Endothelial cell (in vitro differentiated cells): ENCODE measurements at places on chromosomes 6 and 20. TPM values are rescaled to one million over a fixed set of nuclear protein-coding genes. Genes with fewer than 3 reads are reported as not detected.

DNA sequence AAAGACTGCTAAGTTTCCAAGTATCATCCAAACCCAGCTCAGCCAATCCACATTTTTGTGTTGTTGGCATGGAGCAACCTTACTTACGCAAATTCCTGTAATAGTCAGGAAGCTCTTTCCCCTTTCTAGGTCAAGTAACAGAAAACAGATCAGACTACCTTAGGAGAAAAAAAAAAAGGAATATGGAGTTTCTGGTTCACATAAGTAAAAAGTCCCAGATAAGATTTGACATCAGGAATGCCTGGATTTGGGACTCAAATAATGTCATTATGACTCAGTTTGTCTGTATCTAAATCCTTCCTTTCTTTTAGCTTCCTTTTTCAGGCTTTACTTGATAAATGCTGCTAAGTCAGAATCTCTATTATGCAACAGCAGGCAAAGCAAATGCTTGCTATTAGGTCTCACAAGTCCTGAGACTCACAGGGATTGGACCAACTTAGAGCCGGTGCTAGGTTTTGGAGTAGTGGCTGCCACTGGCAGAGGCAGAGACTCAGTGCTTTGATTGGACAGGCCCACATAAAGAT, 44.5 kb downstream of the NCOA7 start:
- peaks cover 57% of the 10 kb centered on the region for H3K4me1 ChIP-seq
- H3K36me3 ChIP-seq, result peaks cover 4% of the 10 kb centered on the region
- no peak for DNase-seq
- peak overlapping the region; percentile 72 for H3K27ac ChIP-seq

DNA sequence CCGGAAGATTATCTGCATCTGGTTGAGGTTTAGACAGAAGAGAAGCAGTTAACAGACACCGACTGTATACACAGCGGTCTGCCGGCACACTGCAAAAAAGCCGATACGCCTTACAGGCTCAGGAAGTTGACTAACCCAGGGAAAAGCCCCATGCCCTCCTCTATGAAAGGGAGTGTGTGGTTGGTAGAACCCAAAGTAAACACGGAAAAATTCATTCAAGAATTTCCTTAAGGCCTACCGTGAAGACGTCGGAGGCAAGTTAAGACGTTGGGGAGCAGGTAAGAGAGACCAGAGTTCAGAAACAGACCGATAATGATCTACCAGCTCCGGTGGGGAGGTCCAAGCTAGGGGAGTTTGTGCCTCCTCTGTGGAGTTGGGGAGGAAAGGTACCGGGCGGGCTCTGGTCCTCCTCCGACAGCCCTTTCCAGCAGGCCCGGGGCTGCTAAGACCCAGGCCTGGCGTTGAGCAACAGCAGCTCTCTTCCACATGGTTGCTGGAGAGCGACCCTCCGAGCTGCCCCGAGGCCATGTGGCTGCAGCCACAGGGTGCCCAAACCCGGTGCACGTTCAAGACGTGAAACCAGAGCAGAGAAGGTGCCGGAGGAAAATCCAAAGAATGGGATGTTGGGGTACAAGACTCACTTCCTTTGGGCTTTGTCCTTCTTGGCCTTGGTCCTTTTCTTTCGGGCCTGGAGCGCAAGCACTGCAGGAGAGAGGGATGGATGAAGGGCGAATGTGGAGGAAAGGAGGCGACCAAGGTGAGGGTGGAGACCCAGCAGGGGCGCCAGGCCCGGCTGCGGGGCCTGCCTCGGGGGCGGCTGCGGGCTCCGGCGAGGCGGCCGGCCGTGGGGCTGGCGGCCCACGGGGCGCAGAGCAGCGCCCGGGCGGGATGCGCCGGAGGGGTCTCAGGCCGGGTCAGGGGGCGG, 809 bp downstream of the SRPK1 start:
- H3K4me1 ChIP-seq, result peaks cover 22% of the 10 kb centered on the region
- peaks cover 6% of the 10 kb centered on the region for H3K27me3 ChIP-seq
- H3K27ac ChIP-seq, result peak overlapping the region; percentile 82
- peak; percentile 51 for DNase-seq
- peak overlapping the region; percentile 98 for H3K4me3 ChIP-seq

DNA sequence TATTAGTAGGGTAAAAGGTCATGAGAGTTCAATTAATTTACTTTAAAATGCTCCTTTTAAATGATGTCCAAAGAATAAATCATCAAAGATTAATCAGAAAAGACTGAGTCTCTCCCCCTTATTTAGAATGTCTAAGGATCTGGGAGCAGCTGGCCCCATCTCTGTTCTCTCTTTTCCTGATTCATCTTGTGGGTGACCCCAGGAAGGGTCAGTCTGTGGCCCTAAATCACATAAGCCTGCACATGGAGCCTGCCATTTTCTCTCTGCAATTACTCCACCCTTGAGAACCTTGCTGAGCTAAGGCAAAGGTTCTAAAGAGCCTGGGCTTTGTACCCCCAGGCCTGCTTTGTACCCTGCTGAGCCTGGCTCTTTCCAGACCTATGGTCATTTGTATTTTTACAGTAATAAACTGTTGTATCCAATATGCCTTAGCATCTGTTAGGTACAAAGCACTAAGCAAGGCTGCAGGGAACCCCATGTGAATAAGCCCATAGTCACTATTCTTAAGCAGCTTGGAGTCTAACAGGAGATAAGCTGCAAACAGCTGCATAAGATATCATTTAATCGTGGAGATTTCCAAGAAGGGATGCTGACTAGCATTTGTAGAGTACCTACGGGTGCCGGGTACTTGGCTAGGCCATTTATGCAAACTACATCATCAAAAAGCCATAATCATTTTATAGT, 431.0 kb upstream of the MARCKS start:
- H3K4me1 ChIP-seq, result peaks cover 2% of the 10 kb centered on the region
- H3K4me3 ChIP-seq, result no peak overlapping the region
- no peak overlapping the region for H3K27ac ChIP-seq
- no peaks in the 10 kb centered on the region for H3K36me3 ChIP-seq

DNA sequence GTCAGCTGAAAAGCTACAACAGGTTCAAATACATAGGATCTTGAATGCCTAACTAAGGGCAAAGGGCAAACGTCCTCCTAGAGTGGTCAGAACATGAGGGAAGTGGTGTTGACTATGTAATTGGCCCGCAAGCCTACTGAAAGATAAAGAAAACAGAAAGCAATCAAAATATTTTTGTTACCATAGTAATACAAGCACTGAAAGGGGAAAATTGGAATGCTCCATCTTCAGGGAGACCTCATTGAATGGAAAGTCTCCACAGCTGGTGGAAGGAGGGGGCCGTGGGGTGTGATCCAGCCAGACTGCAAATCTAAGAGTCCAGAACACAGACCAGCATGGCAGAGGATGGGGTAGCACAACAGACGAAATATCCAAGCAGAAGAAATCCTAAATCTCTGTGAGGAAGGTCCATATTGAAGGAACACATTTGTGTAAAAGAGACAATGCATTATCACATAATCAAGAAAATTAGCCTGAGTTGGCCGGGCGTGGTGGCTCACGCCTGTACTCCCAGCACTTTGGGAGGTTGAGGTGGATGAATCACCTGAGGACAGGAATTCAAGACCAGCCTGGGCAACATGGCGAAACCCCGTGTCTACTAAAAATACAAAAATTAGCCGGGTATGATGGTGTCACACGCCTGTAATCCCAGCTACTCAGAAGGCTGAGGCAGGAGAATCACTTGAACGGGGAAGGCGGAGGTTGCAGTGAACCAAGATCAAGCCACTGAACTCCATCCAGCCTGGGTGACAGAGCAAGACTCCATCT, 39.5 kb downstream of the MTFR2 start:
- H3K4me3 ChIP-seq, result no peak overlapping the region
- peaks cover 2% of the 10 kb centered on the region for H3K27me3 ChIP-seq
- no peak overlapping the region for H3K27ac ChIP-seq
- DNase-seq, result no peak
- no peaks in the 10 kb centered on the region for H3K36me3 ChIP-seq
- H3K4me1 ChIP-seq, result no peaks in the 10 kb centered on the region

DNA sequence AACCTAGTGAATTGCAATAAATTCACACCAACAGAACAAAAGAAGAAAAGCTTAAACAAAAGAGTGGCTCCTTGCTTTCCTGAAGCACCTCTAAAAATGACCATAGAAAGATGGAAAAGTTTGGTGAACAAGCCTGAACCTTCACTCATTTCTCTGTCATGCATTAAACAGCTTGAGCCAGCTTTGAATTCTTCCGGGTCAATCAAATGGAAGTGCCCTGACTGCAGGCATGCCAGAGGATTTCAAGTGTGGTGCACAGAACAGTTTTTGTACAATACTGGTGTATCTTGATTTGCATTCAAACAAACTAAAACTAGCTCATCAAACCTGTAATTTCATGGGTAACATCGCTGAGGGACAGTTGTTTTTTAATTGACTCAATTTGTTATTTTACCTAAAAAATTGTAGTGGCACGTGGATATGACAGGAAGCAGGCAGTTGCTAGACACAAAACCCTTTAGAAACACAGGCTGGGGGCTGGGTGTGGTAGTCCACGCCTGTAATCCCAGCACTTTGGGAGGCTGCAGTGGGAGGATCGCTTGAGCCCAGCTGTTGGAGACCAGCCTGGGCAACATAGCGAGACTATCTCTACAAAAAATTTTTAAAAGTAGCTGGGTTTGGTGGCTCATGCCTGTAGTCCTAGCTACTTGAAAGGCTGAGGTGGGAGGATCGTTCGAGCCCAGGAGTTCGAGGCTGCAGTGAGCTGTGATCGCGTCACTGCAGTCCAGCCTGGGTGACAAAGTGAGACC, 9.1 kb downstream of the CASS4 start:
- H3K36me3 ChIP-seq, result no peaks in the 10 kb centered on the region
- H3K27me3 ChIP-seq, result peaks cover 4% of the 10 kb centered on the region
- no peak overlapping the region for H3K4me3 ChIP-seq
- H3K4me1 ChIP-seq, result peaks cover 39% of the 10 kb centered on the region
- H3K27ac ChIP-seq, result no peak overlapping the region
- DNase-seq, result no peak

- H3K4me1 ChIP-seq, result no peaks in the 10 kb centered on the region
- H3K27me3 ChIP-seq, result peaks cover 4% of the 10 kb centered on the region
- no peak overlapping the region for H3K4me3 ChIP-seq
- no peaks in the 10 kb centered on the region for H3K36me3 ChIP-seq
- no peak overlapping the region for H3K27ac ChIP-seq
Observed at GRCh38 chr6:161673026-161673425, 399.2 kb upstream of the AGPAT4 start.

DNA sequence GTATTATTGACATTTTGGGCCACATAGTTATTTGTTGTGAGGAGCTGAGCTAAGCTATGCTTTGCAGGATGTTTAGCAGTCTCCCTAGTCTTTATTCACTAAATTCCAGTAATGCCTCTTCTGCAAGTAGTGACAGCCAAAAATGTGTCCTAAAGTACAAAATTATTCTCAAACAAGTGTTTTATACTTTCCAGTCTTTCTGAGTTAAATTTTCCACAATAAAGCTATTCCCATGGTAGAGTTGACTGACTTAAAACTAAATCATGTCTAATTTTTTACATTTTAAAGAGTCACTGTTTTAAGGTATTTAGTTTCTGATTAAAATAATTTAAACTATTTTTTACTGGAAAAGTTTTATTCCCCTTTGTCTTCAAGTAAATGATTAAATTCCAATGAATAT, 717.8 kb upstream of the HS3ST5 start:
- no peak for DNase-seq
- no peak overlapping the region for H3K4me3 ChIP-seq
- H3K27me3 ChIP-seq, result no peaks in the 10 kb centered on the region
- no peaks in the 10 kb centered on the region for H3K36me3 ChIP-seq

DNA sequence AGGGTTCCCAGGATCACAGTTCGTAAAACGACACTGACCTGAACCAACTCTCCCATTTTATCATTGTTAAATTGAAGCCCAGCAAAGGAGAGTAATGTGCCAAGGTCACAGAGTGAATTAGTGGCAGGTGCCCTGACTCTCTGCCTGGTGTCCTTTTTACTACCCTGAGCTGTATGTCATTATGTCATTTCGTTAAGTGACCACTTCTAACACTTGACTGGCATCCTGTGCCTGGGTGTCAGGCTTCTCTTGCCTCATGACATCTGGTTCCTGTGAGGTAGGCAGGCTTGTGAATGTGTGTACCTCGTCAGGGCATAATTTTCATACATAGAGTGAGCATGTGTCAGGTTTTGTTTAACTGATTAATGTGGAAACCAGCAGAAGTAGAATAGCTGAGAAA, 48.6 kb downstream of the RALY start:
- peaks cover 8% of the 10 kb centered on the region for H3K4me1 ChIP-seq
- no peak overlapping the region for H3K4me3 ChIP-seq
- H3K27ac ChIP-seq, result no peak overlapping the region

GRCh38 chr6:36501686-36502085, 45.6 kb downstream of the STK38 start:
- H3K27ac ChIP-seq, result no peak overlapping the region
- H3K27me3 ChIP-seq, result peaks cover 2% of the 10 kb centered on the region
- H3K4me1 ChIP-seq, result peaks cover 9% of the 10 kb centered on the region

DNA sequence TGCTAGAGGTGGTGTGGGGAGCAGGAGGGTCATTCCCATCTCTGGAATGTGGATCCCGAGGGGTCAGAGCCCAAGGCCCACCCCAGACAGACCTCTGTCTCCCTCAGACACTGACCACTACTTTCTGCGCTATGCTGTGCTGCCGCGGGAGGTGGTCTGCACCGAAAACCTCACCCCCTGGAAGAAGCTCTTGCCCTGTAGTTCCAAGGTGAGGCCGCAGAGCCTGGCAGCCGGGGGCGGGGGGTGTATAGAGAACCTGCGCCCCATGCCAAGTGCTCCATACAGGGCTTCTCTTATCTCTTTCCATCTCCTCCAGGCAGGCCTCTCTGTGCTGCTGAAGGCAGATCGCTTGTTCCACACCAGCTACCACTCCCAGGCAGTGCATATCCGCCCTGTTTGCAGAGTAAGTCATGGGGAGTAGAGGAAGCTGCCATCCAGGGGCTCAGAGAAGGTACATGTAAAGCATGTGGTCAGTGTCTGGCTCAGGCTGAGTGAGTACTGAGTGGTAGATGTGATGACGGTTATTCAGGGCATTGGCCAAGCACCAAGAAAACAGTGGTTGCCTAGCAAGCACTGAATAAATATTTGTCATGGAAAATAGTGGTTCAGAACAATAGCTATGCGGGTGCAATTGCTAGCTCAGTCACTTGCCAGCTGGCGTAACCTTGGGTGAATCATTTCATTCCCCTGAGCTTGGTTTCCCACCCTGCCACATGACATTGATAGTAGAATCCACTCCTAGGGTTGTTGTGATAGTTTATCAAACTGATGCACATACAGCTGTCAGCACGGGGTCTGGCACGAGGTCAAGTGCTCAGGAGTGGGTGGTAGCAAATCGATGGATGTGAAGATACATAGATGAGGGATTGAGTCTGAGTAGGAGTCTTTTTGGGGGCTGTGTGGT, 3.5 kb downstream of the PIGT start:
- H3K27me3 ChIP-seq, result peaks cover 4% of the 10 kb centered on the region
- no peak overlapping the region for H3K27ac ChIP-seq
- DNase-seq, result no peak
- peaks cover 27% of the 10 kb centered on the region for H3K36me3 ChIP-seq
- no peak overlapping the region for H3K4me3 ChIP-seq

Gene CLVS2
- total RNA-seq, result 0.28 TPM
